ENCODE measurements at places on chromosomes 2 and 18. TPM values are rescaled to one million over a fixed set of nuclear protein-coding genes. Genes with fewer than 3 reads are reported as not detected.

The TSHZ1 gene
- total RNA-seq: 4.8 TPM

The PLGLB1 gene
- 1.5 TPM for total RNA-seq

The TRIM43 gene
- not detected for total RNA-seq

The DRC1 gene
- total RNA-seq: not detected

The ALK gene
- under 0.01 TPM for total RNA-seq

The ADAM23 gene
- total RNA-seq: 10.6 TPM

The RBBP8 gene
- 27.9 TPM for total RNA-seq

The TBR1 gene
- not detected for total RNA-seq

The DAW1 gene
- 0.17 TPM for total RNA-seq

The PARD3B gene
- total RNA-seq: 15.7 TPM

The TUBB8B gene
- total RNA-seq: not detected

The MYO7B gene
- not detected for total RNA-seq

The HJURP gene
- total RNA-seq: 1.5 TPM

The FMNL2 gene
- 46.4 TPM for total RNA-seq

The SNORC gene
- 0.29 TPM for total RNA-seq

The CLEC4F gene
- not detected for total RNA-seq

The MC5R gene
- total RNA-seq: not detected

The SCG2 gene
- total RNA-seq: 1.0 TPM

The MYL12B gene
- 307 TPM for total RNA-seq

The GKN2 gene
- total RNA-seq: not detected

The APCDD1 gene
- 4.5 TPM for total RNA-seq

The RAPGEF4 gene
- 0.66 TPM for total RNA-seq

The FN1 gene
- 11,839 TPM for total RNA-seq

The UGT1A4 gene
- not detected for total RNA-seq

The GPAT2 gene
- 16.2 TPM for total RNA-seq

The SKA1 gene
- 1.5 TPM for total RNA-seq

The RABL2A gene
- 9.9 TPM for total RNA-seq

The MTA3 gene
- 39.9 TPM for total RNA-seq

The TPGS2 gene
- 180 TPM for total RNA-seq

The C2orf78 gene
- total RNA-seq: not detected

The PCARE gene
- total RNA-seq: not detected

The MDH1B gene
- total RNA-seq: 0.99 TPM

The ZAP70 gene
- not detected for total RNA-seq
